ENCODE measurements at places on chromosomes 4 and X. TPM values are rescaled to one million over a fixed set of nuclear protein-coding genes. Genes with fewer than 3 reads are reported as not detected.

GRCh38 chr4:7624396-7624980, 189.8 kb upstream of the PSAPL1 start:
- DNase-seq: no peak

- no peak for DNase-seq
Measured at GRCh38 chr4:82275431-82276331, 98.1 kb downstream of the HNRNPD start.

DNA sequence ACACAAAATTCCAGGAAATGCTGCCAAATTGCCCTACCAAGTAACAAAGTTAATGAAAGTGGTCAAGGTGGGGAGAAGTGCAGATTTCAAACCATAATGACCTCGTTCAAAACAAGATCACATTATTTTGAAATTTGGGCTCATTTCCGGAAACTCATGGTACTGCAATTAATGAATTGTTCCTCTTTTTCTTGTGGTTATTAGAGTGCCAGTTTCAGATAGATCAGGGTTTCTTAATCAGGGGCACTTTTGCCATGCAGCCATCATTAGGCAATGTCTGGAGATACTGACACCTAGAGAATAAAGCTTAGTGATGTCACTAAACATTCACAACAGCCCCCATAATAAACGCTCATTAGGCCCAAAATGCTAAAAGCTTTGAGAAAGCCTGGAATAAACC, 381.5 kb upstream of the GALNT7 start:
- no peak for DNase-seq

- DNase-seq: no peak
Measured at GRCh38 chr4:143163614-143164013, 21.1 kb upstream of the USP38 start.

DNA sequence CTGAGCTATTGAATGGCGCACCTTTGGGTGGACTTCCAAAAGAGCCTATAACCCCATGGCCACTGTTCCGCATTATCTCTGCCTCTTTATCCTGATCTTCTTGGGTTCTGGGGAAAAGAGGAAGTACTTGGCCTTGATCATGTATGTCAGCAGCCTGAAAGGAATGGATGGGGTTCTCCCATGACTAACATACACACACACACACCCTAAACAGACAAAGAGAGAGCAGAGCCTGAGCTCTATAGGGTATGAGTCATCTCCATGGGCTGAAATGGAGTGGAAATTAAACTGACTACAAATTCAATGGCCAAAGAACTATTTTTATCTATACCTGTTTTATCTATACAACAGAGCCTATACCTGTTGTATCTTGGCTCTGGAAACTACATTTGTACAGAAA, 141.5 kb upstream of the MTMR8 start:
- no peak for DNase-seq

DNA sequence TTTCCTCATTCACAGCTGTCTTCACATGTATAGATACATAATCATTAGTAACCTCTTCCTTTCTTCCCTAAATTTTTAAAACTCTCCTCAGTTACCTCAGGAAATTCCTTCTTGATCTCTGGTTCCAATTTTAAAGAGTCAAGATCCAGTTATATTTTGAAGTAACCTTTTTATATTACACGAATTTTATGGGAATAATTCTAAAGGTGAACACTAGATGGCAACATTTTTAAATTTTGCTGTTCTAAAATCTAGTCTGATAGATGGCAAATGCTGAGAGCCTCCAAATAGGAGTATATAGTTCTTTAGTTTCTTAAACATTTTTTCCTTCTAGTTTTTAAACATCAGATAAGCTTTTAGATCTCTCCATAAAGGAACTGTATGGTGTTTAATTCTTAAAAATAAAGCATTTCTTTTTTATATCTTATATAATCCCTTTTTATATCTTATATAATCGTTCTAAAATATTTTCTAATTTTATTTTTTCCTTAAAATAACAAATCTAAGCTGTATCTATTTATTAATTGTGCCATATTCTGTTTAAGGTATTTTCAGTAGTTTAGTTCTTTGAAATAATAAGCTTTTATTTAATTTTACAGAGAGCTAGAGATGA, 37.9 kb upstream of the PAPSS1 start:
- no peak for DNase-seq

GRCh38 chr4:168162604-168163003, 70.3 kb downstream of the ANXA10 start:
- no peak for DNase-seq

- no peak for DNase-seq
Measured at GRCh38 chrX:20224814-20225487, 41.8 kb downstream of the RPS6KA3 start.

DNA sequence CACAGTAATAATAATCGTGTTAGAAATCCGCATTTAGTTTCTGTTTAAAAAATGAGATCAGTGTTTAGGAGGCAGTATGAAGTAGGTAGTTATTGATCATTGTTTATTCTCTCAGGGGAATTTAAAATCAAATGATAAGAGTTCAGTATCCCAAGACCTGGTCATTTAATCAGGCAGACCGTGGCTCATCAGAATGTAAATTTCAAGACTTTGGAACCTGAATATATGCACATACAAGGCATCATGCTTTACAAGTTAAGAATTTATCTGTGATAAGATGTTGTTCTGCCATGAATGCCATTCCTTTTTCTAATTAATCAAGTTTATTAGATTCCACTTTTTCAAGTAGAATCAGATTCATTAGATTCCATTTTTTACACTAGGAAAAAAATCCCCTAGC, 133.5 kb upstream of the MAOA start:
- DNase-seq: no peak

- DNase-seq: no peak
Measured at GRCh38 chr4:3388471-3389232, 53.1 kb upstream of the HGFAC start.

DNA sequence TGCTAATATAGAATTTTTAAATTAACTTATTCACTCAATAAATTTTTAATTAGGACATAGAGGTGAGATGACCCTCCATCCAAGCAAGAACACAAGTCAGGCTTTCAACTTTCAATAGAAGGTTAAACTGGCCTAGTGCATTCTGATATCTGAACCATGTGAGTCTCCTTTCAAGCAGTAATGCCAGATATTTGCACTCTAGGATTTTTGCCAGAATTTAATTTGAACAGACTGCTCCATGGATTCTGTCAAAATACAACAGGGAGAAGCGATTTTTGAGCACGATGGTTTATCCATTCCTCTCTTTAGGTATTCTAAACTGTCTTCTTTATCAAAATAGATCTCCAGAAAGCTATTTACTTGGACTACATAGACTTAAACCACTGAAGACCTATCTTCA, 72.0 kb upstream of the DCLK2 start:
- DNase-seq: peak; percentile 53

DNA sequence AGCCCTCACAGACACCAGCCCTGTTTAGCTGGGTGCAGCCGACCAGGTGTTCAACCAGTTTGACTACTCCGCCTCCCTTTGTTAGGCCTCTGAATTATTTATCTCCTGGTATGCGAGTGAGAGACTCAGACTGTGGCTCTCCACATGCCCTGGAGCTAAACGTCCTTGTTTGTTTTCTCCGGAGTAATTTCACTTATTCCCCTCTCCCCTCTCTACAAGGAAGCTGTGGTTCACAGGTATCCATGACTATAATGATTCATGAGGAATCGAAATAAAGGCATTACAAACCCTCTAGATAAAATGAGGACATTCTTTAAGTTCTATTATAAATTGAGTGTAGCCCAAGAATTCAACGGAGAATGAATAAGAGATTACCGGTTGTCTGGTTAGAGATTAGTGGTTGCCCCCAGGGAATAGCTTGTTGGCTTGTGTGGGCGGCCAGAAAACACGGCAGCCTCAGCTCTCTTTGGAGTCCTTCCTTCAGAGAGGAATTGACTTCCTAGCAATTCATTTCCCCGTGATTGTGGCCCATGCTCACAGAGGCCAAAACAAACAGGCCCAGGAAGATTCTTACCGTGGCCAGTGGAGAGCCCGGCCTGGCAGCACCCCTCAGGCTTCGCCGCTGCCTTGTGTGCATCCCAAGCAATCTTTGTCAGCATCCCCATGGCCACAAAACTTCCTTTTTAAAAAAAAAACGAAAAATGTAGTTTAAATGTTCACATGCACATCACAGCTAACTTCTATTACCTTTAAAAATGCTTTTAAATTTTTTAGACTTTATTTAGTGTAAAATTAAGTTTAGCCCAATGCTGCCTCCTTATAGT, 60.2 kb upstream of the CBR4 start:
- DNase-seq: no peak

DNA sequence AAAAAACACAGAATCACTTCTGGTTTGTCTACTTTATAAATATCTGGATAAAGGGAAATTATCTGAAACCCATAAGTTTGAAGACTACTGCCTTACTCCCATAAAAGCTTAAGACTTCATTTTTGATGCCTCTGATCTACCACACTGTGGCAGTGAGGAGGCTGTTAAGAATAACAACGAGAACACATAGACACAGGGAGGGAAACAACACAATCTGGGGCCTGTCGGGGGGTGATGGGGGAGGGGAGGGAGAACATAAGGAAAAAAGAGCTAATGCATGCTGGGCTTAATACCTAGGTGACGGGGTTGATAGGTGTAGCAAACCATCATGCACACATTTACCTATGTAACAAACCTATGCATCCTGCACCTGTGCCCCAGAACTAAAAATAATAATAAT, 573.7 kb downstream of the GBA3 start:
- DNase-seq: no peak

DNA sequence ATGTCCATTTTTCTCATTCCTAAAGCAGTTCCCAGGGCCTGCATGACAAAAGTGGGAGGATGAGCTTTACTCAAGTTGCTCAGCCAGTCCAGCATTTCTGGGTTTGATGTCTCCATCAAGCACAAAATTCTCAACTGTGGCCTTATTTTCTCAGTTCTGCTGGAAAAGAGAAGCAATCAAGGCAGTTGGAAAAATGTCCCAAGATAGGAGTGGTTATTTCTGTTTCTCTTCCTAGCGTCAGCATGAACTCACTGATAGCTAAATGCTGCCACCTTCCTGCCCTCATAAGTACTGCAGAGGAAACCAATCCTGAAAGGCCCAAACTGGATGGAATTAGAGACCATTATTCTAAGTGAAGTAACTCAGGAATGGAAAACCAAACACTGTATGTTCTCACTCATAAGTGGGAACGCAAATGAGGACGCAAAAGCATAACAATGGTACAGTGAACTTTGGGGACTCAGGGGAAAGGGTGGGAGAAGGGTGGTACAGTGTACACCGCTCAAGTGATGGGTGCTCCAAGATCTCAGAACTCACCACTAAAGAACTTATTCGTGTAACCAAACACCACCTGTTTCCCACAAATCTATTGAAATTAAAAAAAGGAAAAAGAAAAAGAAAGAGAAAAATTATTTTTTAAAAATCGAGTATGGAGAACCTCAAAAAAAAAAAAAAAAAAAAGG, 29.6 kb downstream of the ADH7 start:
- peak; percentile 81 for DNase-seq

- DNase-seq: no peak
Measured at GRCh38 chr4:151729731-151730559, 30.9 kb downstream of the GATB start.

DNA sequence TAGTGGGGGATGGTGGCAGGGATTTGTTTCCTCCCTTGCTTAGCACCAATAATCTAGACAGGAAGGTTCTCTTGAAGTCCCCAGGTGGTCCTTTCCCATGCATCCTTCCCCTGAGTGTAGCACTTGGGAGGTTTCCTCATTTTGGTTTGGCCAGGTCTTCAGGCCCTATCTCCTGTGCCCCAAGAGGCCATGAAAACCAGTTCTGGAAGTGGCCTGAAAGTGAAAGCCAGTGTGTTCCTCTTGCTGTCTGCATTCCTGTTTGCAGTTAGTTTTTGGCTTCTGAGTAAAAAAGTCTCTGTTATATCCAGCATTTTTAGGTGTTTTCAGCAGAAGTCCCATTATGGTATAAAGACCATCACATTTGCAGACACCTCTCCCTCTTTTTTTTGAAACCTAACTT, 59.5 kb downstream of the MTM1 start:
- no peak for DNase-seq

GRCh38 chr4:3328814-3329663, 36.2 kb downstream of the RGS12 start:
- no peak for DNase-seq

DNA sequence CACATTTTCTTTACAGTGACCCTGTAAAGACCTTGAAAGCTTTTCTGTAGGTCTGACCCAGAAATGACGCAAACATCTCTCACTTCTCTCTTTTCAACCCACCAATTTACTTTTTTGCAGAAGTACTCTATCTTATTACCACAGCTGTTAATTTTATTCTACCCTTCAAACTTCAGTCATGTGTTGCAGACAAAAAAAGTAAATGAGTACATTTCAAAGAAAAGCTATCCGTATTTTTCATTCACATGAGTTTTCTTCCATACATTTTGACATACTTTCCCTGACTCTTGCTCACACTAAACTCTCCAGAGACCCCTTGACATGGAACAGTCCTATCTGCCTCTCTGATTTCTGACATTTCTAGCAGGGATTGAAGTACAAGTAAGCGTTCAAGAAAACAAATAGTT, 51.7 kb downstream of the SLC7A11 start:
- no peak for DNase-seq

- no peak for DNase-seq
Measured at GRCh38 chr4:150305995-150306394, 227.8 kb downstream of the DCLK2 start.

- DNase-seq: no peak
Measured at GRCh38 chr4:183723561-183724228, 64.6 kb downstream of the TRAPPC11 start.

GRCh38 chrX:105098812-105099211, 121.7 kb downstream of the TEX13A start:
- no peak for DNase-seq

- no peak for DNase-seq
Measured at GRCh38 chr4:79308137-79308536, 17.7 kb downstream of the NAA11 start.

DNA sequence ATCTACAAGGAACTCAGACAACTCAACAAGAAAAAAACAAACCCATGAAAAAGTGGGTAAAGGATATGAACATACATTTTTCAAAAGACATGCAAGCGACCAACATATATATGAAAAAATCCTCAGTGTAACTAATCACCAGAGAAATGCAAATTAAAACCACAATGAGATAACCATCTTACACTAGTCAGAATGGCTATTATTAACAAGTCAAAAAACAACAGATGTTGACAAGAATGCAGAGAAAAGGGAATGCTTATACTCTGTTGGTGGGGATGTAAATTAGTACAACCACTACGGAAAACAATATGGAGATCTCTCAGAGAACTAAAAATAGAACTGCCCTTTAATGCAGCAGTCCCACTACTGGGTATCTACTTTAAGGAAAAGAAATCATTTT, 12.1 kb downstream of the NIPAL1 start:
- no peak for DNase-seq

Gene HSD17B10
- polyA plus RNA-seq: 57.1 TPM

Gene DMRTC1B
- 0.34 TPM for polyA plus RNA-seq

Gene NLGN3
- 2.9 TPM for polyA plus RNA-seq

Gene GPAT3
- polyA plus RNA-seq: 11.8 TPM

Gene EVC
- polyA plus RNA-seq: 14.8 TPM

Gene FGFBP1
- not detected for polyA plus RNA-seq

Gene TAF7L
- polyA plus RNA-seq: 0.25 TPM

Gene ALAS2
- polyA plus RNA-seq: 29.3 TPM

Gene IL21
- not detected for polyA plus RNA-seq

Gene CT45A10
- polyA plus RNA-seq: not detected

Gene USP51
- 3.5 TPM for polyA plus RNA-seq

Gene RPGR
- 5.4 TPM for polyA plus RNA-seq

Gene ENPP6
- 13.8 TPM for polyA plus RNA-seq

Gene STATH
- not detected for polyA plus RNA-seq
